ENCODE measurements at places on chromosomes 1 and 21.

DNA sequence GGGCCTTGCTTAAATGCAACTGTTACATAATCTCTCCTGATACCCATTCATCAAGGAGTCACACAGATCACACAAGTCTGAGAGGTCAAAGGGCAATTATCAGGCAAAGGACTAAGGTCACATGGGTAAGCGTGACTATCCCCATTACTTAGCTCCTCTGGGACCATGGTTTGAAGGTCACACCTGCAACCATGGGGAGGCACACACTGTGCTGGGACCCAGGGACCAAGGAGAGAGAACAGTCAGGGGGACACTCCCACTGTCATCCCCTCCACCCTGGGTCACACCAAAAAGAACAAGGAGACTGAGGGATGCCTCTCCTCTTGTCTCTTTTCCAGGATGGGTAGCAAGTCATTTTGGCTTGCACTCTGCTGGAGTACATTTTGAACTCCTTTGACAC, 30.9 kb upstream of the CTBS start:
- no peak for DNase-seq

- DNase-seq: no peak
Observed at GRCh38 chr1:93262645-93263044, 82.1 kb downstream of the CCDC18 start.

- no peak for DNase-seq
Observed at GRCh38 chr1:226404063-226404903, 3.6 kb downstream of the PARP1 start.

DNA sequence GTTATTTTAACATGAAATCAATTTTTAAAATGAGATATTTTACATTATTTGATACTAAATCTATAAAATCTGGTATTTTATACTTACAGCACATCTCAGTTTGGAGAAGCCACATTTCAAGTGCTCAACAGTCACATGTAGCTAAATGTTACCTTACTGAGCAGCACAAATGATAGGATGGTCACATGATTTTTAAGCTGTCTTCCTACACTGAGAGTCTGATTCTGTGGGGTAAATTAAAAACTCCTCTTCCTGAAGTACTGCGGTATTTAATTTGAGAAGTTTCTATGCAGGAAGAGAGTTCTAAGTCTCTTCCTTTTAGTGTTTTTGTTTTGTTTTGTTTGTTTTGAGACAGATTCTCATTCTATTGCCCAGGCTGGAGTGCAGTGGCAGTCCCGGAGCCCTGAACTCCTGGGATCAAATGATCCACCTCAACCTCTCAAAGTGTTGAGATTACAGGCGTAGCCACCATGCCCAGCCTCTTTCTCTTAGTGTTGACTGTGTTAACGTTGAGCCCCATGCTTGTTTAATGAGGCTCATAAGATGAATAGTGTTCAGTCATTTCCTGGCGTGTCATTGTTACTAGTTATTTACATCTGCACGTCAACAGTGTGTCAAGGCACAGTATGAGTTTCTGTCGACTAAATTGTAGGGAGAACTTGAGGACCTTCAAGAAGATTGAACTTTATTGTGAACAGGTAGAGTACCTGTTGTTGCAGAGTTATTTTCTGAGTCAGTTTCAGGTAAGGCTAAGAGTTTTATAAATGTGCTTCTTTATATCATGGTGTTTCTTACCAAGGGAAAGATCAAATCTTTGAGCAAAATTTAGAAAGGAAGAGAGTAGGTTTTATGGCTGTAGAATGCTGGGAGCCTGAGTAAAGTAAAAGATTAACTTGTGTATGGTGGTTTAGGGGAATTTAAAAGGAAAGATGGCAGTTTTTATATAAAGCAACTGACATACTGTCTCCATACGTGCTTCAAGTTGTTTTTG, 3.3 kb downstream of the CNST start:
- DNase-seq: no peak

- no peak for DNase-seq
Observed at GRCh38 chr1:158989424-158989823, 20.3 kb upstream of the IFI16 start.

DNA sequence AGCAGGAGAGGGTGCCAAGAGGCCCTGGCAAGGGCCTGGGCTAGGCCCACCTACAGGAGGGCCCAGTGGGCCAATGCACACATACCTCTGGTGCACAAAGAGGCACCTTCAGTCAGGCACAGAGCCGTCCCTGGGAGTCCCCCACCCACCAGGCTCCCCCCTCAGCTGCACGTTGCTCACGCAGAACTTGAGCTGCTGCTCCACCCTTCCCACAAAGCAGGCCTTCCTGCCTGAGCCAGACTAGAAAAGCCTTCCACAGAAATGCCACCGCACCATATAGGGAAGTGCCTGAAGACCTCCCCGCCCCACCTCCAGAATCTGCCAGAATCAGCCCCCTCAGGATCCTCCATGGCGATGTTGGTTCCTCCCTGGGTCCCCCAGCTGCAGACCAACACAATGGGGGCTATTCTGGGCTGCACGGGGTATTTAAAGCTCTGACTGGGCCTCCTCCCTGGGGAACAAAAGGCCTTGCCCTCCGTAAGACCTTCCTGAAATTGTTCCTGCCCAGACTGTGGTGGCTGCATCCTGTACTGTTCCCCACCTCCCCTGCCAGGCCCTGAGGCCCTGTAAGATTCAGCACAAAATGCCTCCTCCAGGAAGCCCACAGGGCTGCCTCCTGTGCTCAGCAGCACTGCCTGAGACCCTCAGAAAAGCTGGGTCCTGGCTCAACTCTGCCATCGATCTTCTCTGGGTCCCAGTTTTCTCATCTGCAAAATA, 27.2 kb downstream of the HSPG2 start:
- DNase-seq: no peak

DNA sequence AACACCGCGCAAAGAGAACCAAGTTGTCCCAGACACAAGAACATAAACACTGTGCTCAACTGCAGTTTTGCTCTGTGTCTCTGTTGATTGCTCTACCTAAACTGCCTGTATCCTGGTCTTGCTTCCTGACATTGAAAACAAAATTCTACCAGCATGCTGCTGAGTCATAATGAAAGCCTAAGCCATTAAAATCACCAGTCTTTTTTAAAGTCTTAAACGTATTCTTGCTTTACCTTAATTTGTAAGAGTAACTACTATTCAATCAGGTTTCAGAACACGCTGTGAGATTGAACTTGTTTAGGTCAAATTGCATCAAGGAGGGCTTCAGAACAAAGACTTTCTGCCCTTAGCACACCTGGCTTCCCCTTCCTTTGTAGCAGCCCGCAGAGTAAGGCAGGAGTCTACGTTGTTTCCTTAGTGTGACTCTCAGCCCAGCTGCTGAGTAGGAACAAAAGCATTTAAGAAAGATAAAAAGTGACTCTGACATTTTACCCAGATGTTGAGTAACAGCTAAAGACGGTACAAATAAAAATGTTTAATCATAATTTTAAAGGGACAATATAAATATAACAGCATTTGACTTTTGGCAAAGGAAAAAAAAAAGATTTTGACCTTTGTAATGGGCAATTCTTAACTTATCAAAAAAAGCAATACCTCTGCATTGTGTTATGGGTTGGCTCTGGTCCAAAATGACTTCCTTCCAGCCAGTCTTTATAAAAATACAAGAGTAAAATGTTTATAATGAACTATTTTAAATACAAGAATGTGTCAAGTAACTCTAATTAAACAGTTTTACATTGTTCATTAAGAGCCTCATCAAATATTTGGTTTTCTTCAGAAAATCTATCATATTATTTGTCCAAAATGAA, 186.9 kb upstream of the ADGRL4 start:
- DNase-seq: peak; percentile 18

- no peak for DNase-seq
Observed at GRCh38 chr1:172266528-172267174, 153.8 kb upstream of the C1orf105 start.

DNA sequence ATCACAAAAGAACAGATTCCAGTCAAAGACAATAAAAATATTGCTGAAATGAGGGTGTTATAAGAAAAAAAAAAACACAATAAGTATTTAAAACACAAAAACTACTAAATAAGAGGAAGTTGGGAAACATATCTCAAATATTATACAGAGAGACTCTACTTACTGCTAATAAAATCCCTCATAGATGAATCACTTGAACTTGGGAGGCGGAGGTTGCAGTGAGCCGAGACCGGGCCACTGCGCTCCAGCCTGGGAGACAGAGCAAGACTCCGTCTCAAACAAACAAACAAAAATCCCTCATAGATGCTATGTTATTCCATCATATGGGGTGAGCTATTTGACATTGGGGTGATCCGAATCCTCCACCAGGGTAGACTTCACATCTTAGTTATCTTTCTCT, 48.0 kb upstream of the ZNF281 start:
- no peak for DNase-seq

- no peak for DNase-seq
Observed at GRCh38 chr1:153217212-153217611, at the start of gene PRR9. PRR9 (plus strand) TSS chr1:153217584; CDS start chr1:153218145, 561 bp downstream.

DNA sequence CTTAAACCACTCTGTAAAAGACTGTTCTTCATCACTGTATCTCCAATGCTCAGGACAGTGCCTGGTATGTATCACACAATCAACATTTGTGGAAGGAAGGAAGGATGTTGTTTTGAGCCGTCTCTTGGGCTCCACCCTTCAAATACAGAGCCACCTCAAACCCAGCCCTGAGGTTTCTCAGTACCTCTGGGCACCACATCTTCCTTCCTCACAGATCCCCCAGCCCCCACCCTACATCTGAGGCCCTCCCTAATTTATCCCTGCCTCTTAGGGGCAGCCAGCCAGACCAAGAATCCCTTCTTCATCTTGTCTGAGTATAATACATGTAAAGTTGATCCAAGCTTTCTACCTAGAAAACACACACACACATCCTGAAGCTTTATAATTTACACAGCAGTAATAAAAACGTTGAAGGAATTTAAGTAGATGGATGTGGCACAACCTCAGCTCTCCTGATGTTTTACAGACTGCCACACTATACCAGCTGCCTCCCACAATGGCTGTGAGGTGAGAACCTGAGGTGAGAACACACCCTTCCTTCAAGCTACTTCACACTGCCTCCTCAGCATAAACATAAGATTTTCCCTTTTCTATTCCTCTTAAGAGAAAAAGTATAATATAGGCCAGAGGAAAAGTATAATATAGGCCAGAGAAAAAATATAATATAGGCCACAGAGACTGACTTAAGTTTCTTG, 48.5 kb downstream of the CDC7 start:
- no peak for DNase-seq

DNA sequence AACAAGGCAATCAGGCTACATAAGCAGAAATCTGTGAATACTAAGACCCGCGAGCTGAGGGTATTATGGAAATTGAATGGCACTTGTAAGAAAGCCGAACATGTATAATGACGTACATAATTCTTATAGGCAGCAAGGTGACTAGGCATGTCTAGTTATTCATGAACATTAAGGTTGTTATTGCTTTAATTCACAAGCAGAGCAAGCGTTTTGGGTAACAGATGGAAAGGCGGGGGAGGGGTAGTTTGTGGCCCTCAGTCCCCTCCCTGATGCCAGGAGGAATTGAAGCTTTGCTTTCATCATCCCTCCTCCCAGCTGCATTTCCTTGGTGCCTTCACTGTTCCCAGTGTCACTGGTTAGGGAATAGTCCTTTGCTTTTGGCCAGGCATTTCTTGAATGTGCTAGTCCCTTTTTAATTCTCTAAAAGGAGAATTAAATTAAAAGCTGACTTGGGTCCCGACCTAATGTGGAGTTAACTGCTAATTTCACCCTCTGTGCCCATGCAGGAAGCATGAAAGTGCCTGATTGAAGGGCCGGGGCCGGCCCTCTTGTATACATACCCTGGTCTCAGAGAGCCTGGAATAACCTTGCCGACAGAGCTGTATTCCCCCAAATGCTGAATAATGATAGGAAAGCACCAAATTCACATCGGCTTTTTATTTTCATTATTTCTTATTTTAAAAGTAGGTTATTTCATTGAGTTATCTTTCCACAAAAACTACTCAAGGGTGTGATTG, 42.5 kb downstream of the RYR2 start:
- DNase-seq: no peak

- DNase-seq: no peak
Observed at GRCh38 chr1:29621826-29622435, 385.6 kb downstream of the PTPRU start.

- DNase-seq: no peak
Observed at GRCh38 chr1:57586842-57587241, 163.0 kb upstream of the DAB1 start.

DNA sequence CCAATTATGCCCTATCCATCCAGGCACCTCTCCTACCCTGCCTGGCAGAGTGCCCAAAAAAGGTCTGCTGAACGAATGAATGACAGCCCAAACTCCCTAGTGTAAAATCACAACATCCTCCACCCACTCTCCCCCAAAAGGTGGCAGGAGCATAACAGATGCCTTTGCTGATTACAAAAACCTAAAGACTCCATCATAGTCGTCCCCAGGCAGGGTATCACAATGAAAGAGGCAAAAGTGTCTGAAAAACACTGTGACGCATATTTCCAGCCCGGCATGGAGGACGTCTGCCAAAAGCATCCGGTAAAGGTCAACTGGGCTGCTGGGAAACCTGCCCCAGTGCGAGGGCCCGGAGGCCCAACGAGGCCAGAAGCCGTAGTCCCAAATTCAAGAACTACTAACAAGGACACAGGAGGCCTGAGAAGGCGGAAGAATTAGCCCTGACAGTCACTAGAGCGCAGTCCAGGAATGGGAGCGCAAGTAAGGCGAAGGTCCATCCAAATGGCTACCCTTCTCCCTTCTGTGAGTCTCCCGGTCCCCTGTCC, 576 bp downstream of the SMIM12 start:
- peak; percentile 19 for DNase-seq

GRCh38 chr1:82073659-82074058, 272.9 kb downstream of the ADGRL2 start:
- DNase-seq: no peak

GRCh38 chr1:161111527-161111926, 6.3 kb downstream of the PFDN2 start:
- DNase-seq: no peak

- no peak for DNase-seq
Observed at GRCh38 chr1:21872445-21873079, 60.5 kb downstream of the LDLRAD2 start.

GRCh38 chr1:205247130-205247921, 19.6 kb downstream of the TMCC2 start:
- DNase-seq: no peak

DNA sequence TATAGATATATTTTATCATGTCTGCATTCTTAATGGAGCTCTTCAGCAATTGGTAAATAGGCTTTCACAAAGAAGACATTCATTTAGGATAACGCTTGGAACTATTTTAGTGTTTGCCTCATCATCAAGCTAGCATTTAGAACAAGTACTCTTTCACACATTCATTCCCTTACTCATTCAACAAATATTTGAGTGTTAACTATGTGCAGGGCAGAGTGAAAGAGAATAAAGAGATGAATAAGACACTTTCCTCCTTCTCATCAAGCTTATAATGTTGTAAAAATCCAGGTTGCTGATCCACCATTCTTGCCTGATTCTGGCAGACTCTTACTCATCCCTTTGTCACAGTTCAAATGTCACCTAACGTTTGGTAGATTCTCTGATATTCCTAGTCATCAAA, 386.3 kb upstream of the BEND5 start:
- no peak for DNase-seq

DNA sequence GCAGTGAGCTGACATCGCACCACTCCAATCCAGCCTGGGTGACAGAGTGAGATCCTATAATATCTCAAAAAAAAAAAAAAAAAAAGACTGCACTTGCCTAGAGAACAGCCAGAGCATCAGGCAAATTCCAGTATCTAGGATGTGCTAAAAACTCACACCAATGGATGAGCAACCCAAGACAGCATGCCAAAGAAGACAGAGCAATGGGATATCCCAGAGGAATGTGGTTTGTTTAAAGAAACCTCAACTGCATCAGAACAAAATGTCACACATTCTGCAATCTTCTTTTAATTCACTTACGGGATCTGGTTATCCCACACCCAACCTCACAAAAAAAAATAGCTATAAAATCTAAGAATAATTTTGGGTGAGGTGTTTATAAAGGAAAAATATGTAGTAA, 7.3 kb downstream of the KCNH1 start:
- no peak for DNase-seq

- no peak for DNase-seq
Observed at GRCh38 chr1:15742339-15742801, at the start of gene TMEM82. TMEM82 (plus strand) TSS chr1:15742499; CDS start chr1:15742560, 61 bp downstream.

Measured in A549 (cell line).